ENCODE measurements at places on chromosomes 3 and 15. TPM values are rescaled to one million over a fixed set of nuclear protein-coding genes. Genes with fewer than 3 reads are reported as not detected.

DNA sequence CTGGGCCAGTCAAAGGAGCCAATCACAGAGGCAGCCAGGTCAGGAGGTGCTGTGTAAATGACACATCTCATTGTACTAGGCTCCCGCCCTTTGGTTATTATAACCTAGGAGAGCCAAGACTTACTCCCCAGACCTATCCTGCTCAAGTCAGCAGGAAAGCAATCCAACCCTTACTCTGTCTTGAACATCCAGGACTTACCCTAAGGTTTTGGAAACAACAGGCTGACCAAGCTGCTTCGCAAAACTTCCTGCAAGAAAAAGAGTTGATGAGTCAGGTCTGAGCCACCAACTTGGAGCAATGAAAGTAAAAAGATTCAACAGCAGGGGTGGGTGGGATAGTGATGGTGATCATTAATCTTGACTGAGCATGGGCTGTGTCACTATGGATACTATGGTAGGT, 144.4 kb downstream of the MYLK start:
- H3K27ac ChIP-seq: no peak overlapping the region
- no peaks in the 10 kb centered on the region for H3K27me3 ChIP-seq
- no peak overlapping the region for H3K4me3 ChIP-seq
- H3K36me3 ChIP-seq: peaks cover 6% of the 10 kb centered on the region
- DNase-seq: no peak

Gene TNFSF10
- 52.0 TPM for total RNA-seq

DNA sequence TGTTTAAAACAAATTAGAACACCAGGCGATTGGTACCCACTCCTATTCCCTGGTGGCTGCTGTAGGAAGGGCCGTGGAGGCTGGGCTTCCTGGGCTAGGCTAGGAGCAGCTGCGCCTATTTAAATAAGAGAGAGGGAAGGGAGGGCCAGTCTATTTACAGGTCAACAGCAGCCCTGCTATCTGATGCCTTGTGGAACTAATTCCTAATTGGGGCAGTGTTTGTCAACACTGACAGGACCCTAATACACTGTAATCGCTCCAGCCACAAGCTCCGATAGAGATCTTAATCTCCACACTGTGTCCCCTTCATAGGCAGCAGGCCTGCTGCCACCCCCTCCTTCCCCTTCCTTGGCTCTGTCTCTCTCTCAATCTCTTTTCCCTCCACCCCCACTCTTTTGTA, 116.9 kb upstream of the SOX14 start:
- H3K4me3 ChIP-seq: no peak overlapping the region
- no peak overlapping the region for H3K27ac ChIP-seq
- DNase-seq: no peak
- H3K4me1 ChIP-seq: no peaks in the 10 kb centered on the region
- no peaks in the 10 kb centered on the region for H3K36me3 ChIP-seq
- H3K27me3 ChIP-seq: no peaks in the 10 kb centered on the region

- H3K4me1 ChIP-seq: peaks cover 6% of the 10 kb centered on the region
- H3K36me3 ChIP-seq: no peaks in the 10 kb centered on the region
- peak; percentile 69 for DNase-seq
- peak overlapping the region; percentile 86 for H3K27ac ChIP-seq
- H3K27me3 ChIP-seq: no peaks in the 10 kb centered on the region
These were observed 806 bp downstream of the KLHL25 start for GRCh38 chr15:85793641-85794597.

DNA sequence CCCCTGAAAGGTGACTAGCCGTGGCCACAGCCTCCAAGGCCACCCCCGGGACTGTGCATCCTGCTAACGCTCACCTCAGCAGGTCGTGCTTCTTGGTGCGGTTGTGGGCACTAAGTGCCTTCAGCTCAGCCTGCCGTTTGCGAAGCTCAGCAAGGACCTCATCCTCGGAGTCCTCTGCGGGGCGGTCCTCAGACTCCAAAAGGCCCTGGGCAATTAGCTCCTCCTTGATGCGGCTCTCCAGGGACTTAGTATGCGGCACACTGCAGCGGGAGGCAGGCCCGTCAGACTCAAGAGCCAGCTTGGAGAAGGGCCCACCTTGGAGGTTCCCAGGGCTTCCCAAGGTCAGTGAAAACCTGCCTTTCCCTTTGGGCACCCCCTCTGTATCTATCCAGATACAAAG, 8.3 kb downstream of the TADA3 start:
- no peaks in the 10 kb centered on the region for H3K27me3 ChIP-seq
- no peak overlapping the region for H3K4me3 ChIP-seq
- H3K4me1 ChIP-seq: peaks cover 10% of the 10 kb centered on the region
- no peak overlapping the region for H3K27ac ChIP-seq
- DNase-seq: no peak

DNA sequence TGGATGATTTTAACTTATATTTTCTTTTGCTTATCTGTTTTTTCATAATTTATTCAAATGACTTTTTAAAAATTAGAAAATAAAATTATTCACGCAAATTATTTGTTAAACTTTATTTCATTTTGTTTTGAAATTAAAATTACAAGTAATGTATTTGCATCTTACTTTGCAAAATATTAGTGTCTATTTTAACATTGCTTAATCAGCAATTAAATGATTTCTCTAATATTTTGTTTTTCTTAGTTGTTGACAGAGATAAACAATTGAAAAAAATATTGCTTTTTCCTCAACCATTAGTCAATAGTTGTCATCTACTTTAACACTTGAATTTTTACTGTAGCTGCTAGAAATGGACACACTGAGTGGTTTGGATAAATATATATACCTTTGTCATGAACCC, 32.8 kb upstream of the PYDC2 start:
- H3K4me1 ChIP-seq: no peaks in the 10 kb centered on the region
- H3K4me3 ChIP-seq: no peak overlapping the region
- H3K36me3 ChIP-seq: no peaks in the 10 kb centered on the region
- H3K27me3 ChIP-seq: no peaks in the 10 kb centered on the region

DNA sequence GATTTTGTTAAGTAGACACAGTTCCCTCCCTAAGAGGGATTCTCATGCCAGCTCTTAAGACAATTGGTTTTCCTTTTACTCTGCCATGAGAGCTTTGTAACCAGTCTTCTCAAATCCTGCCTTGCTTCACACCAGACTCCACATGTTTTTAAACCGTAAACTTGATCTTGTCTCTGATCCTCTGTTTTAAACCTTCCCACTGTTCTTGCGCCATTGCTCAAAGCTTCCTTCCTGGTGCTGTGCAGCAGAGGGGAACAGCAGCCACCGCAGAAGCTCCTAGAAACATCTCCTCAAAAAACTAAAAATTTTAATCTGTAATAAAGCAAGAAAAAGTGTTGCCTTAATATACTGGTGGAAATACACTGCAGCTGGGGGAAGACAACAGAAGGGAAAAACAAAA, 154.5 kb upstream of the SATB1 start:
- no peak overlapping the region for H3K27ac ChIP-seq
- H3K4me3 ChIP-seq: no peak overlapping the region
- H3K36me3 ChIP-seq: no peaks in the 10 kb centered on the region
- no peaks in the 10 kb centered on the region for H3K4me1 ChIP-seq
- DNase-seq: no peak

GRCh38 chr3:14431917-14432834, 29.8 kb downstream of the SLC6A6 start:
- peaks cover 47% of the 10 kb centered on the region for H3K4me1 ChIP-seq
- no peaks in the 10 kb centered on the region for H3K27me3 ChIP-seq
- H3K36me3 ChIP-seq: no peaks in the 10 kb centered on the region
- H3K4me3 ChIP-seq: peak overlapping the region; percentile 4
- peak; percentile 96 for DNase-seq
